Upper lobe of right lung (tissue), 1 donor: ENCODE measurements at places on chromosomes 2 and 18.

GRCh38 chr2:178767094-178768060 lies 39.8 kb downstream of the TTN start:
- no peaks in the 10 kb centered on the region for H3K4me1 ChIP-seq
- H3K27ac ChIP-seq, result no peak overlapping the region
- H3K4me3 ChIP-seq, result no peak overlapping the region

DNA sequence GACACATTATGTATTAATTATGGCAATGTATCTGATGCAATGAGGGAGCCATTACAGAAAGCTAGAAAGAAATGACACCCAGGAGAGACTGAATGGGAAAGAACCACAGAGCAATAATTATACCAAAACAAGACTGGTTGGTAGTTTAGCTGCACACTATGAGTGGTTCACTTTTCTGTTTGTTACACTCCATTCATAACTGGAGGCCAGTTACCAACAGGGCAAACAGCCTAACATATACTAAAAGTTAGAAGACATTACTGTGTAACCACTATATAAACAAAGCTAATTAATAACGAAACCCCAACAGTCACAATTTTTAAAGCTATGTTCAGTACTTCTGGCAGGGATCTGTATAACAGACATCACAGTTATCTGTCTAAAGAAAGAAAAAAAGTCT lies 49.4 kb downstream of the NBAS start:
- H3K4me3 ChIP-seq, result no peak overlapping the region
- H3K36me3 ChIP-seq, result peaks cover 44% of the 10 kb centered on the region
- no peaks in the 10 kb centered on the region for H3K27me3 ChIP-seq
- H3K27ac ChIP-seq, result no peak overlapping the region
- no peaks in the 10 kb centered on the region for H3K4me1 ChIP-seq
- no peak for DNase-seq

DNA sequence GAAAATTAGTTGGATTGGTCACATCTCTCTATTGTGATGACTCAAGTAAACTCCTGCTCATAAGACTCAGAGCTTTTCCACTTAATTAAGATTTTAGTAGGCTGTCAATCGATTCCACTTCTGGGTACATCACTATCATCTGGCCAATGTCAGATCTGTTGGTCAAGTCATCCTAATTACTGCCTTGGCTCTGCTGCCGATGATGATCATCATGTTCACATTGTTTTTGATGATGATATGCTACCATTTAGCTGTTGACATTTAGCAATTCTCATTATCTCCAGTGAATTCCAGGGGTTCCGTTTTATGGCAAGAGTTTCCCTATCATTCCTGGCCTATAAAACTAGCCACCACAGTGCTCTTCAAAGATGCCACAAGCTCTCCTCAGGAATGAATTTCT lies 253.4 kb downstream of the IKZF2 start:
- H3K36me3 ChIP-seq, result no peaks in the 10 kb centered on the region
- no peak overlapping the region for H3K4me3 ChIP-seq
- no peaks in the 10 kb centered on the region for H3K27me3 ChIP-seq

DNA sequence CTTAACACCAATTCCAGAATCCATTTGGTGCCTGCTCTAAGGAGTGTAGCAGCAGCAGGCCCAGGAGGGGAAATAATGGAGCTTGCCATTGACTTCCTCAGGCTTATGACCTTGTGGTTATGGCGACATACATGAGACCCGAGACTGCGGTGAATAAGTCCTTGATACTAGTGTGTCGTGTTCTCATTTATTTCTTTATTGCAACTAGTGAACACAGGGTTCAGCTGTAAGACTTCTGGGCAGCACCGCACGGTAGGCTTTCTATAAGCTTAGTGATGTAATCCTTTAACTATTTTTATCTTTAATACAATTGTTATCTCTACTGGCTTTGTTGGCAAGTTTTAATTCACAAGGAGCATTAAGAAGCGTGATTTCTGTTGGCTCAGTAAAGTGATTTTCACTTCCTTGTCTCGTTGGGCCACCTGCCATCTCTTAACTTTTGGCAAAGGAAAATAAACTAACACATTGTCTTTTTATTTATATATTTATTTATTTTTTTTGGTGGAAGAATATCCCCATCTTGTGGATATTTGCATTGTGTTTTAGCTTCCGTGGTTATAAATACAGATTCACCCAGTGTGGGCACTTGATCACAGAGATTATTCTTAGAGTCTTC lies 139.8 kb downstream of the LTBP1 start:
- peaks cover 9% of the 10 kb centered on the region for H3K4me1 ChIP-seq
- no peaks in the 10 kb centered on the region for H3K27me3 ChIP-seq
- no peaks in the 10 kb centered on the region for H3K36me3 ChIP-seq
- no peak overlapping the region for H3K27ac ChIP-seq
- DNase-seq, result no peak

- no peak overlapping the region for H3K4me3 ChIP-seq
- H3K27me3 ChIP-seq, result no peaks in the 10 kb centered on the region
- H3K4me1 ChIP-seq, result no peaks in the 10 kb centered on the region
- DNase-seq, result no peak
These were observed 807.8 kb downstream of the DSC3 start for GRCh38 chr18:30234755-30235154.

DNA sequence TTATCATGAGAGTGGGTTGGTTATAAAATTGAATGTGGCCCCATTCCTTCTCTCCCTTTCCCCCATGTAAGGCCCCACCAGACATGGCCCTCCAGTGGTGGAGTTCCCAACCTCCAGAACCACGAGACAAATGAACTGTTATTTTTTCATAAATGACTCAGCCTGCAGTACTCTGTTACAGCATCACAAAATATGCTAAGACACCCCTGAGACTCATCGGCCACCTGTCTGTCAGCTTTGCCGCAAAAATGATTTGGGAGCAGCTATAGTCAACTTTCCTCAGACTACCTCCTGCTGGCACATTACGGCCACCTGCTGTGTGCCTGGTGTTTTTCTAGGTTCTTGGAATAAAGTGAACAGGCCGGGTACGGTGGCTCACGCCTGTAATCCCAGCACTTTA lies 21.4 kb upstream of the C1QL2 start:
- no peak overlapping the region for H3K4me3 ChIP-seq
- no peak for DNase-seq
- no peaks in the 10 kb centered on the region for H3K27me3 ChIP-seq
- H3K27ac ChIP-seq, result no peak overlapping the region
- H3K36me3 ChIP-seq, result no peaks in the 10 kb centered on the region

DNA sequence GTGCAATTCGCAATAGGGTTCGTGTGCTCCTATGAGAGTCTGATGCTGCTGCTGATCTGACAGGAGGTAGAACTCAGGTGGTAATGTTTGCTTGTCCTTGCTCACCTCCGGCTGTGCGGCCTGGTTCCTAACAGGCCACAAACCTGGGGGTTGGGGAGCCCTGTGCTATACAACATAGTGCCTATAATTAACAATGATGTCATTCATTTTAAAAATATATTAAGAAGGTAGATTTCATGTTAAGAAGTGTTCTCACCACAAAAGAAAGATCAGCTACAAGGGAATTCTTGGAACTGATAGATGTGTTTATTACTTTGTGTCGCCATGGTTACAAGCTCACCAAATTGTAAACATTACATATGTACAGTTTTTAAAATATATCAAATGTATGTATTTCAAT lies 200.5 kb downstream of the GRB14 start:
- peak; percentile 28 for DNase-seq
- no peak overlapping the region for H3K27ac ChIP-seq
- H3K36me3 ChIP-seq, result no peaks in the 10 kb centered on the region
- no peaks in the 10 kb centered on the region for H3K27me3 ChIP-seq

- peaks cover 20% of the 10 kb centered on the region for H3K36me3 ChIP-seq
- H3K27me3 ChIP-seq, result no peaks in the 10 kb centered on the region
- H3K4me1 ChIP-seq, result no peaks in the 10 kb centered on the region
- no peak for DNase-seq
- no peak overlapping the region for H3K4me3 ChIP-seq
- no peak overlapping the region for H3K27ac ChIP-seq
These were observed 38.7 kb downstream of the RALBP1 start for GRCh38 chr18:9513971-9514512.

GRCh38 chr2:236569573-236569973 lies at the start of gene ACKR3:
Gene ACKR3 (plus strand): TSS chr2:236569825. CDS start chr2:236580466, 10,641 bp downstream.
- peak within 1 kb of the TSS; percentile 58 for H3K27ac ChIP-seq
- H3K36me3 ChIP-seq, result no peaks in the 10 kb centered on the region
- H3K27me3 ChIP-seq, result peaks cover 5% of the 10 kb centered on the region
- peak; percentile 73 for DNase-seq
- peaks cover 22% of the 10 kb centered on the region for H3K4me1 ChIP-seq
